ENCODE measurements at places on chromosomes 4 and X.

GRCh38 chr4:61786211-61786610 is 586.1 kb downstream of the ADGRL3 start:
- no peak for DNase-seq

DNA sequence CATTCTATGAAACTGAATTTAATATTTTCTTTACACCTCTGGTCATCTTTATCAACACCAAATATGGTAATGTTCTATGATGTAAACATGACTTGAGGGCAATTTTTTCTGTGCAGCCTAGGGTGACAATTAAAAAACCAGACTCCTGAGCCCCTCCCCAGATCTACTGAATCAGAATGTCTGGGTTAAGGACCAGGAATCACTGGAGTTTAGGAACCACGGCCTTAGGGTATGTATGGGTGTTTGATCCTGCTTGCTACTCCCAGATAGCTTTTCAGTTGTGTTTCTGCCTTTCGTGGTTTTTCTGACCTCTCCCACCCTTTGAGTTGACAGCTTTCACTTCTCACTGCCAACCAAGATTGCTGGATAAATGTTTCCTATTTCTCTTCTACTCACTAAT is 332.2 kb downstream of the DHX15 start:
- no peak for DNase-seq

GRCh38 chrX:110087485-110088356 is 84.8 kb downstream of the TMEM164 start:
- no peak for DNase-seq

DNA sequence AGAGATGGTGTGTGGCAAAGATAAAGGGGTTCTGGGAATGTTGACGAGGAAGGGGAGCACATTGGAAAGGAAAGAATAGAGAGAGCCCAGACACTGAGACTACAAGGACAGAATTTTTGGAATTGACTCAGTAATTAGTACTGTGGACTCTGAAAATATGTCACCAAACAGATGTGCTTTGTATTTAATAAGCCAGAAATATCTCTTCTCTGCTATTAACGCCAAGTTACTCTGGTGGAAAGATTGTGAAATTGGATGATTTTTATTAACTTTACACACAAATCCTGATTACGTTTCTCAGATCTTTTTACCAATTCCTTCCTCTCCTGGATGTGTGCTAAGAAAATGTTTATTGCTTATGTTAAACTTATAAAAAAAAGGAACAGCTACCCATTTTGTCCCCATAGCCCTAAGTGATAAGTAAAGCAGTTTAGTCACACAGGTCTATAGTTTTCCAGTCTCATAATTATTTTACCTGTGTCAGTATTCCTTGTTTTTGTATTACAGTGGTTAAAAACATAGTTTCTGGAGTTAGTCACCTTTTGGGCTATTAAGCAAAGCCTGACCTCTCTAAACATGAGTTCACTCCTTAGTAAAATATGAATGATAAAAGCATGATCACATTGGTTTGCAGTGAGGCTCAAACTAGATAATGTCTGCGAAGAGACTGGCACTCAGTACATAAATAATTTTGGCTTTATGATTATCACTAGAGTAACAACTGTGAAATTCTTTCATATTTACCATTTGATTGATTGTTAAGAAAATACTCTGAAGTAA is 1068.3 kb downstream of the STIM2 start:
- DNase-seq, result no peak

DNA sequence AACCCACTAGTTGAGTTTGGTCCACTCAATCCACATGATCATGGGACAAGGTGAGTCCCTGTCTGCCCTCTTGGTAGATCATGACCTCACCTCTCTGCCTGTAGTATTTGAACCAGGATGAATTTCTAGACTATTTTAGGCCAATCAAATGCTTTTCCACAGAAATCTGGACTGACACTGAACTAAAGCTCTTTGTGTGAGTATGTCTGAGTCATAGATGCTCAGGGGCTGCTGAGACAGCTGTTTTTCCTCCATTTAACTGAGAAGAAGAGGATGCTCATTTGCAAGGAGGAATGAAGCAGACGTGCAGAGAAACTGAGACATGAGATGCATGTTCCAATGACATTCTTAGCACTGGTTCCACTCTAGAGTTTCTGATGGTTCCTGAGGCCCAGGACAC is 77.3 kb upstream of the TMEM47 start:
- no peak for DNase-seq

GRCh38 chr4:184188443-184189400 is 29.0 kb downstream of the ENPP6 start:
- no peak for DNase-seq

DNA sequence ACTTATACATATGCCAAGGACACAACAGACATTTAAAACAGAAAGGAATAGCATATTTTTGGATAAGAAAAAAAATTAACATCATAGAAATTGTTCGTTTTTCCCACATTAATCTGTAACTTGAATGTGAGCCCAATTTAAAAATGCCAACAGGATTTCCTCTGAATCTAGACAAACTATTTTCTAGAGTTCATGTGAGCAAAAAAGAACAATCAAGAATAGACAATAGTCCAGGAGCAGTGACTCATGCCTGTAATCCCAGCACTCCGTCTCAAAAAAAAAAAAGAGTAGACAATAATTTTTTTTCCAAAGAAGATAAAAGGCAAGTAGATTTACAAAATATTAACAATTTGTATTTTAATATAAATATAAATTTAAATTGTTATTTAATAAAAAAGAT is 73.7 kb upstream of the DUSP21 start:
- DNase-seq, result no peak

DNA sequence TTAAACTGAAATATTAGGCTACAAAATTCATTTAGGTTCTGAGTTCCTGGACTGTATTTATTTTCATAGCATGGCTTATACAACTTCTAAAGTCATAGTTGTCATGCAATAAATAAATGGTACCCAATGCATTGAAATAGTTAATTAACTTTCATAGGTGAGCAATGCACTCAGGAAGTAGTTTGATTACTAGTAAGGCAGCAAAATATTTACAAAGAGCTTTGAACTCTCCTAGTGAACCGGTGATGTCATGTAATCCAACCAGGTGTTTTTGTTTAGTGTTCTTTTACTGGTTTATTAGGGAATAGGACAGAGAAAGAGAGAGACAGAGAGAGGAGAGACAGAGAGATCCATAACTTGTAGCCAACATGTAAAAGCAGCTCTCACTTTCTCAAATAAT is 228.6 kb upstream of the CTSO start:
- no peak for DNase-seq

DNA sequence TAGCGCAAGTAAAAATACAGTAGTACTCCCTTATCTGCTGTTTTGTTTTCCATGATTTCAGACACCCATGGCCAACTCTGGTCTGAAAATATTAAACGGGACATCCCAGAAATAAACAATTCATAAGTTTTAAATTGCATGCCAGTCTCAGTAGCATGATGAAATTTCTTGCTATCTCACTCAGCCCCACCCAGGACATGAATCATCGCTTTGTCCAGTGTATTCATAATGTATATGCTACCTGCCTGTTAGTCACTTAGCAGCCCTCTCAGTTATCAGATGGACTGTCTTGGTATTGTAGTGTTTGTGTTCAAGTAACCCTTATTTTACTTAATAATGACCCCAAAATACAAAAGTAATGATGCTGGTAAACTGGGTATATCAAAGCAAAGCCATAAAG is 158.2 kb upstream of the DDIT4L start:
- DNase-seq, result no peak

DNA sequence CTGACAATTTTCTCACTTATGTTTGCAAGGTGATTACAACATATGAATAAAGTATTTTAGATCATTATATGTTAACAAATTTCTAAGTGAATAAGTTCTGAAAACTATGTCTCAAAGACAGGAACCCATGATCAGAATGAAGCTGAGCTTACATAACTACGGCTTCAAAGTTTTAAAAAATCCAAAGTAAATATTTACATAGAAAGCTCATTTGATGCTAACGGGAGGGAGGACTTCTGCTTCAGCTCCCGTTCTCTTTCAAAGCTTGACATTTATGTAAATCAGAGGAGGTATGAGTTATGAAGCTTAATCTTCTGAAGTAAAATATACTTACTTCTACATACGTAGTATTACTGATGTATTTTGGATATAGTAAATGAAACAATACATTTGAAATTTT is 72.9 kb upstream of the PDLIM3 start:
- DNase-seq, result no peak

DNA sequence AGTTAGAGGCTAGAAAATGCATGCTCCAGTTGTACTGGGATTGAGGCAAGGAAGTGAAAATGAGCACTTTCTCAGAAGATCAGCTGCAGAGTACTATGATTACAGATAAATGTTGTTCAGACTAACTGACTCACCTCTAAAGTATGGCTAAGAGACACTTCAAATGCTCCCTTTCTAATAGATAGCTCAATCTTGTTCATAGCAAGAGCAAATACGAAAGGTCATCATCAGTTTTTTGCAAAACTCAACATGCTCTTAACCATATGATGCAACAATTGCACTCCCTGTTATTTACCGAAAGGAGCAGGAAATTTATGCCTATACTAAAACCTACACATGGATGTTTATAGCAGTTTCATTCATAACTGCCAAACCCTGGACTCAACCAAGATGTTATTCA is 838.4 kb upstream of the INTU start:
- DNase-seq, result no peak

GRCh38 chrX:1592470-1593142 is 1.2 kb downstream of the AKAP17A start:
- DNase-seq, result no peak

- no peak for DNase-seq
Observed at GRCh38 chr4:137531986-137532868, at the start of gene PCDH18. PCDH18 (minus strand) TSS chr4:137532494; CDS start chr4:137532088, 406 bp downstream.

- DNase-seq, result no peak
Observed at GRCh38 chr4:141768954-141769353, 132.6 kb downstream of the IL15 start.

- DNase-seq, result no peak
Observed at GRCh38 chr4:67332627-67333026, 212.7 kb downstream of the CENPC start.
